ENCODE measurements at places on chromosomes 12 and 14.

DNA sequence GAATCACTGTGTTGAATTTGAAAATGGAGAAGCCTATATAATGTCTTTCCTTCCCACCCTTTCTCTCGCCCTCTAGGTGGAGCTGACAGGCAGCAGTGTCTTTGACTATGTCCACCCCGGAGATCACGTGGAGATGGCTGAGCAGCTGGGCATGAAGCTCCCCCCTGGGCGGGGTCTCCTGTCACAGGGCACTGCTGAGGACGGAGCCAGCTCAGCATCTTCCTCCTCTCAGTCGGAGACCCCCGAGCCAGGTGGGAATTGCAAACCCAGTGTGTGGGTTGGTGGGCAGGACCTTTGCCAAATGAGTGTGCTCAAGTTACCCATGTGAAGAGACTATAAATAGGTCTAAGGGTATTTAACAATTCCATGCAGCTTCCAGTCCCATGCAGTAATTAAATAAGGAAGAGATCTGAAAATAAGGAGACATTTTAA is 274.7 kb downstream of the EGLN3 start:
- peak; percentile 69 for DNase-seq

DNA sequence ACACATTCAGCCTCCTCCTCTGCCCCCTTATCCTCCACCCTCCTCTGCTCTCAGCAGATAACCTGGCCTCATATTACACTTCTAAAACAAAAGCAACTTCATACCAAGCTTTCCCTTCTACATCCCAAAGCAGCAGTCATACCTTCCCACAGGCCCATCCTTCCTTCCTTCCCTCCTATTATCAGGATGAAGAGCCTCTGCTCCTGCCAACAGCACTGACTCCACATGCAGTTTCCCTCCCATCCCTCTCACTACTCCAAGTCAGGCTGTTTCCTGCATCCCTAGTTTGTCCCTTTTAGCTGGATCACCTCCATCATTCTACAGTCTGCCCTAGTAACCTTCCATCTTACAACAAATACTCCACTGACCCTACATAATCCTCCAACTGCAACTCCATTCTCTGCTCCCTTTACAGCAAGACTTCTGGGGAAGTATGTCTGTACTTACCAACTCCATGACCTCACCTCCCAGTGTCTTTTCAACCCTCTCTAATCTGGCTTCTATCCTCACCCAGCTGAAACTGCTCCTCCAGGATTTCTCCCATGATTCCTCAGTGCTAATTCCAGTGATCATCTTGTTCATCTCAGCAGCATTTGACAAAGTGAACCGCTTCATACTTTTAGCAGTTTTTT is 4.9 kb upstream of the YEATS4 start:
- no peak for DNase-seq

- peak; percentile 65 for DNase-seq
These were observed 164.8 kb upstream of the NRXN3 start for GRCh38 chr14:78005325-78005724.

DNA sequence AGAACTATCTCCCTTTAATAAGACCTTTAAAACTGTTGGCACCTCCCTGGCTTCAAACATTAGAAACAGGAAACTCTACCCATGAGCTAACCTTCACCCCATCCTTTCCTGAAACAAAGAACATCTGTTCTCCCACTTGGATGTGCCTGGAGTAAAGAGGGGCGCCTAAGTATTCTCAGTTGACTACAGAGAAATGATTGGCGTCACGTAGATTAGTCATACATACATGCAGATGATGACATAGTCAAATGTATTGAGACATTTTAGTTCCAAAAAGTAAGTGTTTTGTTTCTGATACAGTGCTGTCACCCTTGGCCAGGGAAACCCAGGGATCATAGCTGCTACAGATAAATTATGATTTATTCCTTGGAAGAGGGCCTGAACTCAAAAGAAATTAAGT is 260.0 kb upstream of the PLEKHG7 start:
- no peak for DNase-seq

GRCh38 chr14:91685600-91685999 is 46.3 kb downstream of the CATSPERB start:
- no peak for DNase-seq
